Effector CD8-positive, alpha-beta T cell (primary cell): ENCODE measurements at places on chromosomes 12 and 14.

GRCh38 chr12:24950231-24950834 is 1.4 kb upstream of the BCAT1 start:
- DNase-seq: no peak

DNA sequence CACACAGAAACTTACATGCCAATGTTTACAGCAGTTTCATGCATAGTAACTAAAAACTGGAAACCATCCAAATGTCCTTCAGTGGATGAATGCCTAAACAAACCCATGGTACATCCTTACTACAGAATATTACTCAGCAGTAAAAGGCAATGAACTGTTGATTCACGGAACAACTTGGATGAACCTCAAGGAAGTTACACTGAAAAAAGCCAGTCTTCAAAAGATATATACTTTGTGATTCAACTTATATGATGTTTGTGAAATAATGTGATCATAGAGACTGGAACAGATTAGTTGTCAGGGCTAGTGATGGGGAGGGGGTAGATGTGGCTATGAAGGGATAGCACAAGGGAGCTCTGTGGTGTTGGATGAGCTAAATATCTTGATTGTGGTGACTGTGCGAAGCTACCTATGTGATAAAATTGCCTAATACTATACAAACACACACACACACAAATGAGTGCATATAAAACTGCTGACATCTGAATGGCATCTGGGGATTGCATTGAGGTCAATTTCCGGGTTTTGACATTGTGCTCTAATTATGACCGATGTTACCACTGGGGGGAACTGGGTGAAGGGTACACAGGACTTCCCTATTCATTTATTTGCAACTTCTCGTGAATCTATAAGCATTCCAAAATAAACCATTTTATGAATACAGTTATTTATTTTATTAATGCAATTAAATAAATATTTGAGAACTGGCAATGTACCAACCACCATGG is 94.3 kb downstream of the RIN3 start:
- DNase-seq: no peak

GRCh38 chr14:59481871-59482540 is 2.2 kb downstream of the L3HYPDH start:
- DNase-seq: no peak

DNA sequence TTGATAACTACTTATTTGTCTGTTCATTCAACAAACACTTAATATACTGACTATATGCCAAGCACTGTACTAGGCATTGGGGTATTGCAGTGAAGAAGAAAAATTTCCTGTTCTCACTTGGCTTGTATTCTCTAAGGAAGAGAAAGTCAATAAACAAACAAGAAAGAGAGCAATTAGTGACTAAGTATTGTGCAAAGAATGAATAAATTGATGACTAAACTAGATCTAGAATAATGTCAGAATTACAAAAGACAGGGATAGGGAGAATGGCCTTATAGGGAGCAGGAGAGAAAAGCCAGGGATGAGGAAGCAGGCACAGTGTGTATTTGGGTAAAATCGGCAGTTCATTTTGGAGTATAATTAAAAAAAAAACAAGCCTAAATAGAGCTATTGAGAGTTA is 4.2 kb upstream of the LIN7A start:
- no peak for DNase-seq

DNA sequence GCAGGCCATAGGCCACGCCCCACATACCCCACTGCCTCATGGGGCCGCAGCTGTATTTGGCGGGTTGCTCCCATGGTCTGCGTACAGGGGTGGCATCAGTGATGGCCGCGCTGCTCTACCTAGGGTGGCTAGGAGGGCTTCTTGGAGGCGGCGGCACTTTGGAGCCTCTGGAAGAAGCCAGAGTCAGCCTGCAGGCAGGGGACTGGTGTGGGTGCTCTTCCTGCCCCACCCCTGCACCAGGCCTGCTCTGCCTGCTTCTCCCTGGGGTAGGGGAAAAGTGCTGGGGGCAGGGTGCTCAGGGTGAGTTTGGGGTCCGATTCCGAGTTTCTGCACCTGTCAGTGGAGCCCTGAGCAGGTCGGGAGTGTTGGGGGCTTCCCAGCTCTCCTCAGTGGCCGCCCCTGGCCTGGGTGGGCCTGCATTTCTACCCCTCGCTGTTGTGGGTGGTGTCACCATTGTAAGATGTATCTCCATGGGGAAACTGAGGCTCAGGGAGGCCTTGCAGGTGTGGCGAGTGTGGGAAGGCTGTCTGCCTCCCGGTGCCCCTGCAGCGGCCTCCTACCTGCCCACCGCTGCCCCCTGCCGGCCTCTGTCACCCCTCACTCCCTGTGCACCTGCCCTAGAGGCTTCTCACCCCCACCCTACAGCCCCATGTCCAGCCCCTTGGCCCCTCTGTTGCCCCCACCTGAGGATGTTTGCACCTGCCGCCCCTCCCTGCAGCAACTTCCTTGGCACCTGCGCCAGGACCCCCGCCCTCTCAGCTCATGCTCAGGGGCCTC is 5.5 kb downstream of the CEP170B start:
- peak; percentile 11 for DNase-seq

DNA sequence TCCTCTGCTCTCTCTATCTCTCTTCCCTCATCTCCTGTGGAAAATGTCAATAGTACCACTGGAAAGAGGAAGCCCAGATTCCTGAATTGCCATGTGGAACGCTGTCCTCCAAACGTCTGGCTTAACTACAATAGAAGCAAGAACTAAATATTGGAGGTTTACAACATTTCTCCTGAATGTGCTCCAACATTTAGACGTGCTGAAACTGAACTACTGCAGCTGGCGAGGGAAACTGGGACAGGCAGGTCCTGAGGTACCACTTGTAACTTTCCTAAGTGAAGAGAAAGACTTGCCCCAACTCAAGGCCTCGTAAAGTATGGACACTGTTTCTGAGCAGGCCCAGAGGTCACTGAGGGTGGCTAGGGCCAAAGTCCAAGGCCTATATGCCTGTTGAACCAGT is 187.7 kb downstream of the NTF3 start:
- DNase-seq: no peak

DNA sequence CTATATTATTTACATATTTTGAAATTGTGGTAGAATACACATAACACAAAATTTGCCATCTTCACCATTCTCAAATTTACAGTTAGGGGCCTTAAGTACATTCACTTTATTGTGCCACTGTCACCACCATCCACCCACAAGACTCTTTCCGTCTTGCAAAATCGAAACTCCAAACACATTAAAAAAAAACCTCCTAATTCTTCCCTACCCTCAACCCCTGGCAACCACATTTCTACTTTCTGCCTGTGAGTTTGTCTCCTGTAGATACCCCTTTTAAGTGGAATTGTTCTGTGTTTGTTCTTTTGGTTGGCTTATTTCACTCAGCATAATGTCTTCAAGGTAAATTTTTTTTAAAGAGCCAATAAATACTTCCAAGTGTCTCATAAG is 31.6 kb upstream of the AMIGO2 start:
- DNase-seq: no peak

GRCh38 chr12:62403031-62403430 is 63.6 kb upstream of the MON2 start:
- DNase-seq: no peak

DNA sequence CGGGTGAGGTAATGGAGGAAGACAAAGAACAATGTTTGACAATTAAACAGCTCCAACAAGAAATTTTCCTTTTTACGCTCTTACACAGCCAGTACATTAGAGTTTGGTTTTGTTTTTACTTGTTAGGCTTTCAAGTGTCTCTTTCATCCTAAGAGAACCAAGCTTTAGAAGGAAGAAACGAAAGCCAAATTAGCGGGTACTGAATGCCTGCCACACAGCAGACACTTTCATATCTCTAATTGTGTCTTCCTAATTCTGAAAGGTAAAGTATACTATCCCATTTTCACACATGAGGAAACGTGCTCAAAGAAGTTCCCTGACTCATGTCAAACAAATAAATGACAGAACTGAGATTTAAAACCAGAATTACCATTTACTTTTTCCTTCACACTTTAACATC is 65.0 kb downstream of the CDK17 start:
- no peak for DNase-seq

DNA sequence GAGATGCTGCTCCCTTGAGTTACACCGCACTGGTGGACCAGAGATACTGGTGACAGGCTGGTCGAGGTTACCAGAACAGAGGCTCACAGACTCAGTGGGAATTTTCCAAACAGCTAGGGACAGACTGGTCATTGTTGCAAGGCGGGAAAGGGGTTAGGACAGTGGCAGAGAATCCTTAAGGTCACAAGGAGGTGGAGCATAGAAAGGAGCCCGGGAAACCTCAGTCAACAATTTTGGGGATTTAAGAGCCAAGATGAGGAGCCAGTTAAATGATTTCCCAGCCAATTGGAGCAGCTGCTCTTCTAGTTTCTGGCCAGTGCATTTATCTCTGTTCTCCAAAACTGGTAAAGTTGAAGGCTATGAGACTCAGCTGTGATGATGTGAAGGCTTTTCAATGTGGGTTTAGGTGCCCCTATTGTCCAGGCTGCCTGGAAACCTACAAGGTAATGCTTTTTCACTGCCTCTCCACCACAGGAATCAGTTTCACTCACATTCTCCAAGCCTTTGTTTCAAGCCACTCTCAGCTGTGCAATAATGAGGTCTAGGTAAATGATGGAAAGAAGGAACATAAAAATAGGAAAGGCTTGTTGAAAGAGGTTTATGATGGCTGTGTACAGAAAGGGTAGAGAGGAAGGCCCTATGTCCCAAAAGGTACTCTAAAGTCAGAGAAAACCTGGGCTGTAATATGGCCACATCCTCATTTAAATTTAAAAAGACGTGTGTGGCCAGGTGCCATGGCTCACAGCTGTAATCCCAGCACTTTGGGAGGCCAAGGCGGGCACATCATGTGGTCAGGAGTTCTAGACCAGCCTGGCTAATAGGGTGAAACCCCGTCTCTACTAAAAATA is 7.0 kb upstream of the TNS2 start:
- no peak for DNase-seq

DNA sequence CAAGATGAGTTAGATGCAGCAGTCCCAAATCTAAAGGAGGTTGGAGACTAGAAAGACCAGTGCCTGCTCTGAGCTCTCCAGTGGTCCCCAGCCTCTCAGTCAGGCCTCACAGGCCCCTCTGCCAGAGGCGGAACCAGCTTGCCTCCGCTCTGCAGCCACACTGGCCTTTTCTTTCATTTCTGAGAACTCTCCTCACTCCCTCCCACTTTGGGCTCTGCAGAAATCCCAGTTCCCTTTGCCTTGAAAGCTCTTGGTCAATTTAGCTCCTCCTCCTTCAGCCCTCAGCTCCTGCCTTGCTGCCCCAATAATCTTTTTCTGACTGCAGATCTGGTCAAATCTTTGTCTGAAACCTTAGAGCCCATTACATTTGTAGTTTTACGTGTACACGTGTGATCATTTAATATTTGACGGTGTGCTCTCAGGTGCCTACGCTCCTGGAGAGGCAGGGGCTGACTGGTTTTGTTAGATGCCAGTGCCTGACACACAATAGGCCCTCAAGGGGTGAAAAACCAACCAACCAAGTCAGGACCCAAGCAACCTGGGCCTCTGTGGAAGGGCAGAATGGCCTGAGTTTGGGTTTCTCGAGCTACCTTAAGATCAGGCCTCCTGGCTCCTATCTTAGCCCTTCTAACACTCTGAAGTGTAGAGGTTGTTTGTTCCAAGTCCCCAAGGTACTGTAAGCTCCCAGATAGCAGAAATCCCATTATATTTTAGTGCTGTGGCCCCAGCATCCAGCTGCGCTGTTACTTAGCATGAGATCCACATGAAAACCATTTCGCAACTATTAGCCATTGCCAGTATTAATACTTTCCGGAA is 1.1 kb upstream of the NUDT4 start:
- DNase-seq: no peak

DNA sequence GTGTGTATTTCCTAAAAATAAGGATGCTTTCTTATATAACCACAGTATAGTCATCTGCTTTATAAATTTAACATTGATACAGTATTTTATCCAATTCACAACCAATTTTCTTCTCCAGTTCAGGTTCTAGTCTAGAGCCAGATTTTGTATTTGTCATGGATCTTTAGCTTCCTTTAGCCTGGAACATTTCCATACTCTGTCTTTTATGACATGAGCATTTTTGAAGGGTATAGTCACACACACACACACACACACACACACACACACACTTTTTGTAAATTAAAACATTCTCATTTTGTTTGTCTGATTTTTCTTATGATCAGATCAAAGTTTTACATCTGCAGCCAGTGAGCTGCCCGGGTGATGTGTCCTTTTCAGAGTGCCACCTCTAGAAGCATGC is 25.4 kb downstream of the CGRRF1 start:
- no peak for DNase-seq

GRCh38 chr12:14948672-14949071 is 10.3 kb upstream of the ERP27 start:
- DNase-seq: no peak

DNA sequence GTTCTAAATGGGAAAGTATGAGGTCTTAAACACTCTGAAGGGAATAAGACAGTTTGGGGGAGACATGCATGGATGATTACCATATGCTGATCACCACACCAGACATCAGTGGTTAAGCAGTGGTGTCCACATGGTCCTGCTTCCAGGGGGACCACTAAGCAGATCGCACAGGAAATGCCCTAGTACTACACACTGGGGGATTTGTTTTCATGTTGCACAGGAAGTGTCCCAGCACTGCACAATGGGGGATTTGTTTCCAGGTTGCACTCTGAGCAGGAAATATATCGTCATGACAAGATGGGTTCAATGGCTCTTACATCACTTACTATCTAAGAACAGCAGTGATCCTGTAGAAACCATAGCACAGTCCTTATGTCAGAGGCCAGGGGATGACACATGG is 245.5 kb downstream of the BCL11B start:
- DNase-seq: no peak

DNA sequence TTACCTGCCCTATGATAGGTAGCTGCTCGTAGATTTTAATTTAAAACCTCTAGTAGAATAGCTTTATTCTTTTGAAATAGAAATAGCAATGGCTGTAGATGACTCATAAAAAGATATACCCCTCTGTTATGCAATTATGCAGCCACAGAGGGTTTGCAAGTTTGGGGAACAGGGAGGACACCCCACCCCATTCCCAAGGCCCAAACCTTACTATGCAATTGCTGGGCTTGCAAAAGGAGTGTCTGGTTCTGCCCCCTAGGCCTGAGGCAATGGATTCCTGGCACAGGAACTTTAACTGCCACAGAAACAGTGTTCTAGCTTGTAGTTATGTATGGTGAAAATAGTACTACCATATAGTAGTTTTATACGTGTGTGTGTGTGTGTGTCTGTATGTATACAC is 403.3 kb downstream of the ADAMTS20 start:
- DNase-seq: no peak

GRCh38 chr12:46149079-46149464 is 119.8 kb downstream of the SLC38A1 start:
- DNase-seq: no peak
